ENCODE measurements at places on chromosomes 5 and 9. TPM values are rescaled to one million over a fixed set of nuclear protein-coding genes. Genes with fewer than 3 reads are reported as not detected.

DNA sequence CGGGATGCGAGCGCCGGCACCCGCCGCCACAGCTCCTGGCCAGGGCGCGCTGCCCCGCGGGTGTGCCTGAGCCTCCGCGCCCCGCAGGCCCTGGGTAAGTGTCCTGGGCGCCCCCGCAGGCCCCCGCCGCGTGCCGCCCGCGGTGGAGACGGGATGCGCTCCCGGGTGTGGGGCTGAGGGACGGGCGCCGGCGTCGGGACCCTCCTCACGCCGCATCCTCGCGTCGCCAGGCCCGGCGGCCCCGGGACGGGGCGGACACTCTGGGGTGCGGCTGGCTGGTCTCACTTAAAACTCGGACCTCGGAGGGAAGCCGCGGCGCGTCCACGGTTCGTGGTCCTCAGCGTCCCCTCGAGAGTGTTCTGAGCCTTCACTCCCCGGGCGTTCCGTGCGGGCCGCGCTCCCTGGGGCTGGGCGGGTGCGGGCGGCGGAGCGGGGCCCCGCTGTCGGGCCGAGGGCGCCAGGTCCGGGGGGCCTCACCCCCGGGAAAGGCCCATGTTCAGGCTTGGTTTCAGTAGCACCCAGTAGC, 275 bp downstream of the AHRR start:
- peak overlapping the region; percentile 69 for H3K27ac ChIP-seq
- DNase-seq = peak; percentile 47
- no peaks in the 10 kb centered on the region for H3K27me3 ChIP-seq

The AHRR gene
- 33.7 TPM for total RNA-seq

DNA sequence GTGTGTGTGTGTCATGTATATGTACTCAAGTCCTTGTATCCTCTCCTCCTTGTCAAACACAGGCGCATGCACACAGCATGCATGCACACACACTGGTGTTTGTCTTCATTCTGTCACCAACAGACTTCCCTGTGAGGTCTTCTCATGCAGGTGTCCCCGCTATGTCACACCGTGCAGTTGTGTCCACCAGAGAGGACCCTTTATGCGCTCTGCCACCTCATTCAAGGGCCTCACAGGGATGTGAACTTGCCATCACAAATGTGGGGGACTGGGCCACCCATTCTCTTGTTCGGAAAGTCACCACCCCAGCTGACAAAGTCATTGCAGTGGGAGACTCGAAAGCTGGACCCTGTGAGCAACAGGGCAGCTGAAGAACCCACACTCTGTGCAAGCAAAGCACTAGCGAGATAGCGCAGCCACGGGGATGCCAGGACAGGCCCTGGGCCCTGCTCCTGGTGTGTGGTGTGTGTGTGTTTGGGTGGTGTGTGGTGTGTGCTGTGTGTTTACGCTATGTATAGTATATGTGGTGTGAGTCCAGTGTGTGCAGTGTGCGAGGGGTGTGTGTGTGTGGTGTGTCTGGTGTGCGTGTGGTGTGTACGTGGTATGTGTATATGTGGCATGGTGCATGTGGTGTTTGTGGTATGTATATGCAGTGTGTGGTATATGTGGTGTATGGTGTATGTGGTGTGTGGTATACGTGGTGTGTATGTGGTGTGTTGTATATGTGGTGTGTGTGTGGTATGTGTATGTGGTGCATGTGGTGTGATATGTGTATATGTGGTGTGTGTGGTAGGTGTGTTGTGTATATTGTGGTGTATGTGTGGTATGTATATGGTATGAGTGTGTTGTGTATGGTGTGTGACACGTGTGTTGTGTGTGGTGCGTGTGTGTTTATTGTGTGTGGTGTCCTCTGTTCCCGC, 30.9 kb upstream of the NXNL2 start:
- H3K4me1 ChIP-seq = no peaks in the 10 kb centered on the region
- DNase-seq = no peak
- no peak overlapping the region for H3K27ac ChIP-seq
- no peaks in the 10 kb centered on the region for H3K27me3 ChIP-seq
- no peaks in the 10 kb centered on the region for H3K36me3 ChIP-seq
- no peak overlapping the region for H3K4me3 ChIP-seq

DNA sequence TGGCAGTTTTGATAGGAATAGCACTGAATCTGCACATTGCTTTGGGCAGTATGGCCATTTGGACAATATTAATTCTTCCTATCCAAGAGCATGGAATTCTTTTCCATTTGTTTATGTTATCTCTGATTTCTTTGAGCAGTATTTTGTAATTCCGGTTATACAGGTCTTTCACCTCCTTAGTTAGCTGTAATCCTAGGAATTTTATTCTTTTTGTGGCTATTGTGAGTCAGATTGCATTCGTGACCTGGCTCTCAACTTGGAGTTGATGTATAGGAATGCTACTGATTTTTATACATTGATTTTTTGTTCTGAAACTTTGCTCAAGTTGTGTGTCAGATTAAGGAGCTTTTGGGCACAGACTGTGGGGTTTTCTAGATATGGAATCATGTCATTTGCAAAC, 24.0 kb downstream of the TMEM161B start:
- DNase-seq = no peak
- H3K36me3 ChIP-seq = no peaks in the 10 kb centered on the region
- no peak overlapping the region for H3K27ac ChIP-seq
- no peak overlapping the region for H3K4me3 ChIP-seq
- H3K27me3 ChIP-seq = no peaks in the 10 kb centered on the region
- H3K4me1 ChIP-seq = no peaks in the 10 kb centered on the region

The ENTREP1 gene
- not detected for total RNA-seq

The XRCC4 gene
- 11.5 TPM for total RNA-seq

GRCh38 chr5:143400541-143401226, 2.8 kb downstream of the NR3C1 start:
- peak overlapping the region; percentile 99 for H3K4me3 ChIP-seq
- no peaks in the 10 kb centered on the region for H3K27me3 ChIP-seq
- H3K36me3 ChIP-seq = peaks cover 25% of the 10 kb centered on the region
- peak; percentile 69 for DNase-seq
- H3K4me1 ChIP-seq = peaks cover 6% of the 10 kb centered on the region
- peak overlapping the region; percentile 98 for H3K27ac ChIP-seq

The DAPK1 gene
- total RNA-seq = 1.9 TPM

GRCh38 chr5:81856948-81857928, 106.3 kb upstream of the SSBP2 start:
- H3K27ac ChIP-seq = no peak overlapping the region
- peak; percentile 29 for DNase-seq
- H3K27me3 ChIP-seq = no peaks in the 10 kb centered on the region
- peaks cover 11% of the 10 kb centered on the region for H3K4me1 ChIP-seq
- H3K36me3 ChIP-seq = no peaks in the 10 kb centered on the region

The TXNDC8 gene
- total RNA-seq = not detected

GRCh38 chr9:93098236-93098946, 2.4 kb downstream of the CARD19 start:
- peaks cover 14% of the 10 kb centered on the region for H3K4me1 ChIP-seq
- DNase-seq = peak; percentile 99
- no peaks in the 10 kb centered on the region for H3K36me3 ChIP-seq

GRCh38 chr5:149466457-149466972, 84.7 kb downstream of the CSNK1A1 start:
- DNase-seq = peak; percentile 95
- H3K27ac ChIP-seq = peak overlapping the region; percentile 69
- peaks cover 30% of the 10 kb centered on the region for H3K4me1 ChIP-seq
- peak overlapping the region; percentile 2 for H3K4me3 ChIP-seq
- no peaks in the 10 kb centered on the region for H3K36me3 ChIP-seq

The SNX18 gene
- total RNA-seq = 74.4 TPM

- H3K36me3 ChIP-seq = no peaks in the 10 kb centered on the region
- H3K27me3 ChIP-seq = peaks cover 30% of the 10 kb centered on the region
- no peak overlapping the region for H3K4me3 ChIP-seq
- H3K4me1 ChIP-seq = no peaks in the 10 kb centered on the region
- no peak overlapping the region for H3K27ac ChIP-seq
- DNase-seq = no peak
Observed at GRCh38 chr9:123281659-123282350, 13.4 kb upstream of the STRBP start.

The RASA1 gene
- 67.8 TPM for total RNA-seq

- no peaks in the 10 kb centered on the region for H3K27me3 ChIP-seq
- no peak for DNase-seq
- H3K36me3 ChIP-seq = no peaks in the 10 kb centered on the region
- H3K4me1 ChIP-seq = peaks cover 18% of the 10 kb centered on the region
- no peak overlapping the region for H3K4me3 ChIP-seq
Observed at GRCh38 chr5:64980176-64980575, 211.4 kb downstream of the CWC27 start.

DNA sequence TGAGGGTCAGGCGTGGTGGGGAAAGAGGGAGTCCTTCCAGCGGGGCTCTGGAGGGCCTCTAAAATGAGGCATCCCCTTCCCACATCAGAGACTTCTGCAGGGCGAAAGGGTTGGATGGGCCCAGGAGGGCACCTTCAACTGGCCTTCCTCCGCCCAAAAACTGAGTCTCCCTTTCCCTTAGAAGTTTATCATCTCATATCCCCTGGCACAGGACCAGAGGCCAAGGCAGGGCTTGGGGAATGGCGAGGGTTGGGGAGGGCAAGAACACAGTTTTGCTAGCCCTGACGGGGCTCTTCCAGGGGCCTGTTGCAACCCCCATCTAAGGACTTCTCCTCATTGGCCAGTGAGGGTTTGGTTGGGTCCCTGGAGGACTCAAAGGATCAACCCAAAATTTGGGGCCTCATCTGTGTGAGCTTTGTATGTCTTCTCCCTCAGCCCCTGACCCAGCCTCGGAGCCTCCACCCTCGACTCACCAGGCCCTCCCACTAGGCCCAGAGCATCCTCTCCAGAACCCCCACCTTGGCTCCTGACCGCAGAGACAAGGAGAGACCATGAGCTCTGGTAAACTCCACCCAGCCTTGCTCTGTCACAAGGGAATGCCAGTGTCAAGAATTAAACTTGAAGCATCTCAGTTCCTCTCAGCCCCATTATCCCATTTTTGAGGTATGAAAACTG, 24.1 kb downstream of the AQP7 start:
- H3K36me3 ChIP-seq = no peaks in the 10 kb centered on the region
- no peak overlapping the region for H3K27ac ChIP-seq
- no peaks in the 10 kb centered on the region for H3K27me3 ChIP-seq
- H3K4me1 ChIP-seq = 0 out of 2 replicates have a peak, but pooled peaks cover 3% of the 10 kb centered on the region
- no peak for DNase-seq
